ENCODE measurements at places on chromosomes 6 and 20.

GRCh38 chr20:1824181-1824580 lies 71.0 kb upstream of the SIRPA start:
- DNase-seq: no peak

GRCh38 chr20:36318166-36318565 lies 12.0 kb downstream of the DLGAP4 start:
- no peak for DNase-seq

GRCh38 chr6:122792766-122793165 lies 3.7 kb downstream of the SMPDL3A start:
- no peak for DNase-seq

DNA sequence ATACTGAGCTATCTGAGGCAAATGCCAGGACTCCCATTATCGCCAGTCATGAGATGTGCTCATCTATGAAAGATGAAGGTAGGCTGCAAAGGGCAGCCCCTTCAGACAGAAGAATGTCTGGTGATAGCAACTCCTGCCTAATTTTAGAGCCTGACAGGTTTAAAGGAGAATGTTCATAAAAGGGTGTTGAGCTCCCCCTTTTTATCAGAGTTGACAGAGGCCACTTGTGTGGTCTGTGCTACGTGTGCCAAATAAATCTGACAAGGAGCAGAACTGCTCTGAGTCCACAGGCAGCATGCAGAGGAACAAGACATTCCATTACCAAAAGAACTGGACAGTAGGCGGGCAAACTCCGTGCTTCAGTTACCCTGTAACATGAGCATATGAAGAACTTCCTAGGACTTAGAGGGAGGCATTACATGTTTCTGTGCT lies 101.8 kb downstream of the PREP start:
- no peak for DNase-seq

GRCh38 chr6:146859795-146860495 lies 261.2 kb downstream of the ADGB start:
- DNase-seq: no peak

DNA sequence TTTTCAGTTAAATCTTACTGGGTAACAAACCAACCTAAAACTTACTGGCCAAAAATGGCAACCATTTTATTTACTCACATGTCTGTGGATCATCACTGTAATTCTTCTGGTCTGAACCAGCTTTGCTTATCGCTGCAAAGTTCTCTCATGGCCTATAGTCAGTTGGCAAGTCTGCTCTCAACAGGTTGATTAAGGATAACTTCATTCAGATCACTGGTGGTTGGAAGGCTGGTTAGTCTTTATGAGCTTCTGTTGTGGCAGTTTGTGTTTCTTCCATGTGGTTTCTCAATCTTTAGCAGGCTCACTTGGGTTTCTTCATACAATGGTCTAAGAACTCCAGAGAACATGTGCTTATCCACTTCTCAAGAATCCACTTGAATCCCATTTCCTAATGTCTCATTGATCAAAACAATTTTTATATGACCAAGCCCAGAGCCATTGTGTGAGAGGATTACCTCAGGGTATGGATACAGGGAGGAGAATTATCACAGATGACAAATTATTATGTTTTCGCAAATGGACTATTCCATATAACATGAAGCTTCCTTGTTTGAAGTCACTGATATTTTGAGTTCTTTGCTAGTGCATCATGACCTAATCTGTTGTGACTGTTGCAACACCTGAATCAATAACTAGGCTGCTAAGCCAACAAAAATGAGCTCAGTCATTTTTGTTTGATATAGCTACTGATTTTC lies 155.4 kb upstream of the BMP2 start:
- no peak for DNase-seq

GRCh38 chr6:137802408-137803182 lies 64.5 kb upstream of the TNFAIP3 start:
- DNase-seq: no peak

DNA sequence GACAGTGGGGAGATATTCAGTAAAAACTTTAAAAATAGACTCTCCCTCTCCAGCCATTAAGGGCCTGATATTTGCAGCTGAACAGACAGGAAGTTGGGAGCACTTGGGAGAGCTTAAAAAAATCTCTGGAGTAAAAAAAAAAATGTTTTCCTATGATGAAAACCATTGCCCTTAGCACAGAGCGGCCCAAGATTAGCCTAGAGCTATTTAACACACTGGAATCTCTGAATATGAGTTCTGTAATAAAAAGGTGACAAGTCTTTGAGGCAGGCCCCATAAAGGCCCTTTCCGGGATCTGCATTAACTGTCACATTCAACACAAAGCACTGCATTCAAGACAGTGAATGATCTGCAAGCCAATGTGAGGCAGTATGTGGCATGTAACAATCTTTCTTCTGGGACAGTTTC lies 393.7 kb downstream of the ZFAND3 start:
- no peak for DNase-seq

Data from NCI-H2081 treated with DMSO at 0.1 percent for 48 hours (cell line).